Lower lobe of right lung (tissue), 2 donors: ENCODE measurements at places on chromosomes 4 and X.

GRCh38 chrX:25206778-25207177 is 191.0 kb upstream of the ARX start:
- DNase-seq = no peak

GRCh38 chr4:95077864-95078263 is 320.1 kb downstream of the BMPR1B start:
- DNase-seq = no peak

DNA sequence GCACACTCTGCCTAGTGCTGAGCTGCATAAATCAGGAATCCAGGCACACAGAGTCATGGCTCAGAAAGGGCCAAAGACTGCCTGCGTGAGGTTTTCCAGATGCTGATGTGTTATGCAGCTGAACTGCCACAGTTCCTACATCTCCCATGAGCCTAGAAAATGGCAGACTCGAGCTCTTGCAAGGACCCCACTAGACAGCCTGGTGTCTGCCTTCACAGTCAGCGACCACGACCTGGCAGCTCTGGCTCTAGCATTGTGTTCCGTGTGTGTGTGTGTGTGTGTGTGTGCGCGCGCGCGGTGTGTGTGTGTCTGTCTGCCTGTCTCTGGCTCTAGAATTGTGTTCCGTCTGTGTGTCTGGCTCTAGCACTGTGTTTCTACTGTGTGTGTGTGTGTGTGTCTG is 203.6 kb upstream of the AGTR2 start:
- DNase-seq = no peak

DNA sequence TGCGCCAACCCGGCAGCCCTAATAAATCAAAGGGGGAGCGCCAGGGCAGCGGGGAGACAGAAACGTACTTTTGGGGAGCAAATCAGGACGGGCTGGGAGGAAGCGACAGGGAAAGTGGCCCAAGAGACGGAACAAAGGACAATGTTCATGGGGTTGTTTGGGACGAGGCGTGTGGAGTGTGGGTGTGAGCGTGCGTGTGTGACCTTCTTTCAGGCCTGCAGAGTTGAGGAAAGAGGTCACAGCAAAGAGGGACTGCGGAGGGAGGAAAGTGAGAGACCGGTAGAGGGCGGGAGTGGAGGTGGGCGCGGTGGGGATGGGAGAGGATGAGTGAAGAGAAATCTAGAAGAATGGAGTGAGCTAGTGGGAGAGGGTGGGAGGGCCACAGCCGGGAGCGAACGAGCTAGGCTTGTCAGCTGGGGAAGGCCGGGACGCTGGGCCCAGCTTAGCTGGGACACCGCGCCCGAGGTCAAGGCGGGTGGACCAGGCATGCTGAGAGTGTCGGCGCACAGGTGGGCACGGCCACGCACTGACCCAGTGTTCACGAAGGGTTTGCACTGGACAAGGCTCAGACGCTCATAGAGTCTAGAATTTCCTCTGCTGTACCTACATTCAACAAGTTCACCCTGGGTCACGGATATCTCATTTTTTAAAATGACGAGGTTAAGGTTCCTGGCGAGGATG is 14.7 kb upstream of the PITX2 start:
- no peak for DNase-seq

GRCh38 chr4:113641025-113641431 is 120.5 kb downstream of the CAMK2D start:
- DNase-seq = no peak

- no peak for DNase-seq
These were observed 2.2 kb downstream of the USO1 start for GRCh38 chr4:75726577-75726976.

GRCh38 chrX:28010875-28011274 is 29.6 kb upstream of the DCAF8L1 start:
- DNase-seq = no peak

DNA sequence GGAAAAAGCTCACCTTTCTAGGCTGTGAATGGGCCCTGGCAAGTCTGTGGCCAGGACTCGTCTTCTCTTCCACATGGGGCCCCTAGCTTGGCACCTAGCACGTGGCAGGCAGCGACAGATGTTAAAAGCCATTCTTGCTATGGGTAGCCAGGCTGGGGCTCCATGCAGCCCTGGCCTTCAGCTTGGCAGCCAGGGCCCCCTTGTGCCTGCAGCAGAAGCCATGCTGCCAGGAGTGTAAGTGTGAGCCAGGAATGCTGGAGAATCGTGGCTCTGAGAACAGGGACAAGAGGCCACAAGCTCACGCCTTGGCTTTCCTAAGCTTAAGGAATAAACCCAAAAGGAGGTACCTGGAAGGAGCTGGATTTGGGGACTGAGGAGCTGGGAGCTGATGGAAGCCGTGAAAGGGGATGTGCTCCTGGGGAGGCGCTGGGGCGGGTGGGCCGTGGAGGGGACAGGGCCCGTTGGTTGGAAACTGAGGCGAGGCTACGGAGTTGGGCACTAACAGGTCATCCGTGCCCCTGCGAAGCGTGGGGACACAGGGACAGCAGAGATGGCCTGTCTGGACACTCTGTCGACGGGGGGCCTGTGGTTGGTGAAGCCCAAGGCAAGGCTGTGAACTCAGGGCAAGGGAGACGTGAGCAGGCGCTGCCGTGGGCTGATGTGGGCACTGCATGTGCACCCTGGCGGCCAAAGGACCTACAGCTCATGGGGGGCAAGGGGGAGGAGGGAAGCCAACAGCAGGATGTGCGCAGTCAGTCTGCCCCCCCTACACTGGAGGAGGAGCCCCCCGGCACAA is 895 bp upstream of the OPN1LW start:
- no peak for DNase-seq

DNA sequence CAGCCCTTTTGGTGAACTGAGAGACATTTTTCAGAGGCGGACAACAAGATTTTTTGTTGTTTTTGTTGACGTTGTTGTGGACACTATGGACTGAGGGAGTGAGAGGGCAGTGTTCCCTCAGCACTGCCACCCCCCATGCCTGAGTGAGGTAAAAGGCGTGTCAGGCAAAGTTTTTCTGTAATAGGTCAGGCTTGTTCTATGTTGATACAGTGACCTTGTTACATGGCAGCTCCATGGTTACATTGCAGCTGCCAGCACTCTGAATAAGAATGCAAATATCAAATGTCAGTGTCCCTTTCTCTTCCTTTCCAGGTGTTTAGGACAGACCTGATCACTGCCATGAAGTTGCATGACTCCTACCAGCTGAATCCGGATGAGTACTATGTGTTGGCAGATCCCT is 36.6 kb downstream of the JADE1 start:
- no peak for DNase-seq

DNA sequence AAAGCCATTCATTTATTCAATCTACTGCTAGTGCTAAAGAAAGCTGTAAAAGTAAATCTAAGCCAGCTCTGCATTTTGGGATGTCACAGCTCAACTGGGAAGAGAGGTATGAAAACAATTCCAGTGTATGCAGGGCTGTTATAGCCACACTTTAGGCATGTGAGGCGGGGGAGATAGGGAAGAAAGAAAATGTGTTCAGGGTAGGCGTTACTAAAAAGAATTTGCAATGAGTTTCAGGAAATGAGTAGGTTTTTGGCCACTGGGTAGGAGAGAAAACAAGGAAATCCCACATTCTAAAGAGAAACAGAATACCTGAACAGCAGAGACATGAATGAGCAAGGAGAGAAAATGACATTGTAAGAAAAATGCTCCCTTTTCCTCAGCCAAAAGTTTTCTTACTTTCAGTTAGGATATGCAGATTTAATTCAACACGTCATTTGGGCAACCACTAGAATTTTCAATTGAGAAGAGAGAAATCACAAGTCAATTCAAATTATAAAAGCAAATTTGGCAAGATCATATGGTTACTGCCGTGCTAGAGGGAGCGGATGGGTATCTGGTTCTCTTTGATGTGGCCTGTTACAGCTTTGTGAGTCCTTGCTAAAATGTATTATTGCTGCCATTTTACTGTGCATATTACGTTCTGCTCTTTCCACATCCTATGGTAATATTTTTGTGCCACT is 226.3 kb downstream of the KCNIP4 start:
- no peak for DNase-seq

DNA sequence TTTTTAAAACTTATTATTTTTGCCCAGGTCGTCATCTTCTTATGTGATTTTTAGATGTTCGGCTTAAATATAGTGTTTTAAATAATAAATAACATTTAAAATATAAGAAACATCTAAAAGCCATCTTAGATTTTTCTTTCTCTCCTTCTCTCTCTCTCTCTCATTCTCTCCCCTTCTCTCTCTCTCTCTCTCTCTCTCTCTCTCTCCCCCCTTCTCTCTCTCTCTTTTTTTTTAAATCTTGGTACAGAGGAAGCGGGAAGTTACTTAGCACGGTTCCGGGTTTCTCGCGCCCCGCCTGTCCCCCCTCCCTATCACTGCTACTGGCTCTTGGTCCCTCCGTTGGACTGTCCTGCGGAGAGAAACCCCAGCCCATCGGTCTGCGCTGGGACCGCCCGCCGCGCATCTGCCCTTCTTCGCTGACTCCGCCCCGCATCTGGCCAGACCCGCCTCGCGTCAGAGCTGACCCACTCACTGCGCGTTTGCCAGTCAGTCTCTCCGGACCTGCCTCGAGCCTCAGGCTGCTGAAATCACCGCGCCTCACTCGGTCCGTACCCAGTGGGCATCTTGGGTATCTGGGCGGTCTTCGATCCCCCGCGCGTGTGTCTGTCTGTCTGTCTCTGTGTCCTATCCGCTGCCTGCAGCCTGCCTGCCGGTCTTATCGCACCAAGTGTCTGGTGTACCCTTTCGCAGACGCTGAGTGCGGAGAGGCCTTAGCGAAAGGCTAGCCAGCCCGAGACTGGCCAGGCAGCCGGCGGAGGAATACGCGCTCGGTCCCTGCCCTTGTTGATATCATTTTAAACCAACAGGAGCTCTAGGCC is at the start of gene PABPC5:
TSS of gene PABPC5 (plus strand) at position 489 of the 818 bp plus-strand sequence. CDS start 739 bp downstream, outside the sequence.
- DNase-seq = peak; percentile 49

- DNase-seq = no peak
These were observed 71.8 kb downstream of the AFAP1 start for GRCh38 chr4:7867701-7868435.

DNA sequence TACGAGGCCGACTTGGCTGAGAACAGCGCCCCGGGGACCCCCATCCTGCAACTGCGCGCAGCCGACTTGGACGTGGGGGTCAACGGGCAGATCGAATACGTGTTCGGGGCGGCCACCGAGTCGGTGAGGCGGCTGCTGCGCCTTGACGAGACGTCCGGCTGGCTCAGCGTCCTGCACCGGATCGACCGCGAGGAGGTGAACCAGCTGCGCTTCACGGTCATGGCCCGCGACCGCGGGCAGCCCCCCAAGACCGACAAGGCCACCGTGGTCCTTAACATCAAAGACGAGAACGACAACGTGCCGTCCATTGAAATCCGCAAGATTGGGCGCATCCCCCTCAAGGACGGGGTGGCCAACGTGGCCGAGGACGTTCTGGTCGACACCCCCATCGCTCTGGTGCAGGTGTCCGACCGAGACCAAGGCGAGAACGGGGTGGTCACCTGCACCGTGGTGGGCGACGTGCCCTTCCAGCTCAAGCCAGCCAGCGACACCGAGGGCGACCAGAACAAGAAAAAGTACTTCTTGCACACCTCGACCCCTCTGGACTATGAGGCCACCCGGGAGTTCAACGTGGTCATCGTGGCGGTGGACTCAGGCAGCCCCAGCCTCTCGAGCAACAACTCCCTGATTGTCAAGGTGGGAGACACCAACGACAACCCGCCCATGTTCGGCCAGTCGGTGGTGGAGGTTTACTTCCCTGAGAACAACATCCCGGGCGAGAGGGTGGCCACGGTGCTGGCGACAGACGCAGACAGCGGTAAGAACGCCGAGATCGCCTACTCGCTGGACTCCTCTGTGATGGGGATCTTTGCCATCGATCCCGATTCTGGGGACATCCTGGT is 2.4 kb downstream of the PCDH7 start:
- no peak for DNase-seq

GRCh38 chr4:7863911-7864681 is 75.6 kb downstream of the AFAP1 start:
- no peak for DNase-seq

GRCh38 chr4:142547974-142548373 is 298.1 kb downstream of the INPP4B start:
- no peak for DNase-seq

- no peak for DNase-seq
These were observed 25.7 kb downstream of the ALPK1 start for GRCh38 chr4:112322866-112323265.

GRCh38 chrX:69082055-69082752 is 83.0 kb downstream of the PJA1 start:
- DNase-seq = no peak

GRCh38 chr4:74948236-74948635 is 15.3 kb downstream of the PARM1 start:
- DNase-seq = no peak

DNA sequence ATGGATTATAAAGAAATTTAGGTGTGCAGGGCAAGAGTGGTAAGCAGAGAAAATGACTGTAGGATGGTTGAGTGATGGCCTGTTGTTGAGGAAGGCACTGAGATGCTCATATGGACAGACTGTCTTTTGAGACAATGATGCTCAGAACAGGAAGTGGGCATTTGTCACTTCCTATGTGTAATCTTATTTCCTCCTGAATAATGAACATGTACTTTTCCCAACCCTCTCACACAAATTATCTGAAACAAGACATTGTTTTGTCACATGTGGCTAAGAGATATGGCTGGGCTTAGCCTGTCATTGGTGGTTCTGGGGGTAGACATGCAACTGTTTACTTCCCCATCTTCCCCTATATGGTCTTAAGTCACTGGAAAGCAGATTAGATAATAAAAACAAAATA is 240.5 kb downstream of the CFAP47 start:
- no peak for DNase-seq

DNA sequence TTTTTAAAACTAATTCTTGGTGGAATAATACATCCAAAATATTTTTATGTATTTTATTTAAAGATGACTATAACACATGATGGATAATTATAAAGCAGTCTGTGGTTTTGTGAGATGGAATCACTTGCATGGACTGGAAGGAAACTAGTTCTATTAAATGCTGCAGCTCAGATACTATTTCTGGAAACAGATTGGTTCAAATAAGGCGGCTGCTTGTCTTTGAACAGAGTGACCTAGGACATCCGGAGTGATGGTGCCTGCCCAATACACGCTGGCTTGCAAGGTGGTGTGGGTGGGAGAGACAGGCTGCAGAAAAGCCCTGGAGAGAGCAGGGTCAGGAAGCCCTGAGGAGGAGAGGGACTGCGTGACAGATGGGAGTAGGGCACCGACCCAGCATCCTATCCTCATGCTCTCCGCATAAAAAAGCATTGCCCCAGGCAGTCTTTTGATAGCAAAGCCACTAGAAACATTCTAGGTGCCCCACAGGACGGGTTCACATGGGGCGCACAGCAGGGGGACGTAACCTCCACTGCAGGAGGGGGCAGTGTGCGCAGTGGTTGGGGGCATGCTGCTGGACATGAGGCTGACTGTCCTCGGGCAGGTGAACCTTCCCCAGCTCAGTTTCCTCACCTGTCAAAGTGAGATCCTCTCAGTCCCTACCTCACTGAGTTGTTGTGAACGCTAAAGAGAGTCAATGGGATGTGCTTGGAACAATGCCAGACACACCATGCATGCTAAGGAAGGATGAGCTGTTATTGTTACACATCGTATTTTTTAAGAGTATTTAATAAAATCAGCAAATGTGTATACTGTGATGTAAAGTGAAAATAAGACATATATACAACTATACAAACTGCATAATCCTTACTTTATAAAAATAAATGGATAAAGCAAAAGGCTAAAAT is 71.3 kb downstream of the EVC2 start:
- DNase-seq = no peak
